ENCODE measurements at places on chromosomes 7 and 10.

GRCh38 chr7:107742678-107743566 is 1.0 kb upstream of the CBLL1 start:
- DNase-seq = no peak

- no peak for DNase-seq
These were observed 689 bp downstream of the PLCE1 start for GRCh38 chr10:93994438-93994801.

DNA sequence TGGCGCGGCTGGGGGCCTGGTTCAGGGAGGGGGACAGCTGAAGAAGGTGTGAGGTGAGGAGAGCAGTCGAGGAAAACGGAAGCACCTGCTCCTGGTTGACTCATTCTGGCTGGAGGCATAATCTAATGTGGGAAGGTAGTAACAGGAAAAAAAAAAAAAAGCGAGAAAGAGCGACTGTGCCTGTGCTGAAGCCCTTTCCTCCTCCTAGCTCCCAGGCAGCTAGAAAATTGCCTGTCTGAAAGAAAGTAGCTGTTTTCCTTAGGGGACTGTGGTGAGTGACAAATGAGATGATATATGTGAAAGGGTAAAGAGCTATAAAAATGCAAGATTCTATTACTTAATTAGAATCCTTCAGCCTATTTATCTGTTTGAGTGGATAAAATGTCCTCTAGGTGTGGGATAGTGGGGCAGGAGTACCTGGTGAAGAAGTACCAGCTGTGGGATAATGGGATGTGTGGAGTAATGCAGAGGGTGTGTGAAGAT is 4.9 kb upstream of the MEST start:
- no peak for DNase-seq

GRCh38 chr7:117827862-117828261 is 45.4 kb downstream of the CTTNBP2 start:
- no peak for DNase-seq

GRCh38 chr10:26557641-26558014 is 119.5 kb downstream of the APBB1IP start:
- DNase-seq = no peak

GRCh38 chr7:40541336-40541735 is 406.5 kb downstream of the SUGCT start:
- DNase-seq = no peak

DNA sequence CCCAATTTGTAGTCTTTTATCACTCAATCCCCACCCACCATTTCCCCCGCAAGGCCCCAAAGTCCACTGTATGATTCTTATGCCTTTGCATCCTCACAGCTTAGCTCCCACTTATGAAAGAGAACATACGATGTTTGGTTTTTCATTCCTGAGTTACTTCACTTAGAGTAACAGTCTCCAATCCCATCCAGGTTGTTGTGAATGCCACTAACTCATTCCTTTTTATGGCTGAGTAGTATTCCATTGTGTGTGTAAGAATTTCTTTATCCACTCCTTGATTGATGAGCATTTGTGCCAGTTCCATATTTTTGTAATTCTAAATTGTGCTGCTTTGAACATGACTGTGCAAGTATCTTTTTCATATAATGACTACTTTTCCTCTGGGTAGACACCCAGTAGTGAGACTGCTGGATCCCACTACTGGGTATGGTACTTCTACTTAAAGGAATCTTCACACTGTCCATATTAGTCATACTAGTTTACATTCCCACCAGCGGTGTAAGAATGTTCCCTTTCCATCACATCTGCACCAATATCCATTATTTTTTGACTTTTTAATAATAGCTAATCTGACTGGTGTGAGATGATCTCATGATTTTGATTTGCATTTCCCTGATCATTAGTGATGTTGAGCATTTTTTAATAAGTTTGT is 152.6 kb downstream of the JMJD1C start:
- no peak for DNase-seq

DNA sequence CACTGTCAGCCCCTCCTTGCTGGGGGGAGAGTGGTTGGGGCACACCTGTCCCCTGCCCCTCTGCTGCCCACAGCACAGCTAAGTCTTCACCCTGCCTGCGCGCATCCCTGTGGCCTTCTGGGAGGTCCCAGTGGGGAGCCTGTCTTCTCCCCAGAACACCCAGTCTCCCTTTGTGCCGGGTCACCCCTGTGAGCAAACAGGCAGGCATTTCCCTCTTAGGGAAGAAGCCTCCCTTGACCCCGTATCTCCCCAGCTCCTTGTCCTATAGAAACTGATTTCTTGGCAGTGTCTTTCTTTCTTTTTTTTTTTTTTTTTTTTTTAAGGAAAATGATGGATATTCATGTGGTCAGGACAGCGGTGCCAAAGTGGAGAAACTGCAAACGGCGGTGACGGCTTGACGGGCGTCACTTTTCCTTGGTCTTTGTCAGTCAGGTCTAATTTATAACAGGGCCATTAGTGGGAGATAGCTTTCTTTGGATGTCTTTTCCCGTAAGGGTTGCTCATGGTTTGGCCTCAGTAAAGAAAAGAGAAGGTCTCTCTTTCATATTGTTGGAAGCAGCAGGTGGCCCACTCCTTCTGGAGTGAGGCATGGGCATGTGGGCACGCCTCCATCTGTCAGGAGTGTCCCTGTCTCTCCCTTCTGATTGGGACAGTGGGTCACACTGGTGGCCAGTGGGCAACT is 115.3 kb downstream of the NKX6-2 start:
- no peak for DNase-seq

- no peak for DNase-seq
These were observed 468.8 kb downstream of the ZWINT start for GRCh38 chr10:55892276-55892675.
